ENCODE measurements at places on chromosomes 11 and 22.

DNA sequence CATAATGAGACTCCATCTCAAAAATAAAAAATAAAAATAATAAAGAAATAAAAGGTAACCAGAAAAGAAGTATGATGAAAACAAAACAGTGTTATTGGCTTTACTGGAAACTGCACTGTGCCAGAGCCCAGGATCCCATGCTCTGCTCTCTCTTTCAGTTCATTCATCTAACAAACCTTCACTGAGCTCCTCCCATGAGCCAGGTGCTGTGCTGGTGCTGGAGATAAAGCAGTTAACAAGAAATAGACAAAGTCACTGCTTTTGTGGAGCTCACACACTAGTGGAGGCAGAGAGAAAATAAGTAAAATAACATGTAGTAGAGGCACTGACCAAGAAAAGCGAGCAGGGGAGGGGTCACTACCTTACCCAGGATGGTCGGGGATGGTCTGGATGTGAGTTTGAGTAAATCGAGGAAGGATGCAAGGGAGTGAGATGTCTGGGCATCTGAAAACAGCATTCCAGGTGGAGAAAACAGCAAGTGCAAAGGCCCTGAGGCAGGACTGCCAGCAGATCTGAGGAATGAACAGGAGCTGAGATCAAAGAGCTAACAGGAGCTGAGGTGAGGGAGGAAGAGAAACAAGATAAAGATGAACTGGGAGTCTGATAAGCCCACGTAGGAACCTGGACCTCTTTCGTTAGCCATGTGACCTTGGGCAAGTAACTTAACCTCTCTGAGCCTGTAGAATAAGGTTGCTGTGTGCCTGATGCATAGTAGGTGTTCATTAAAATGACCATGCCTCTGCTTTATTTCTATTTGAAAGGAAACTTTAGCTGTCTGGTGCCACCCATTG, 31.3 kb upstream of the CD82 start:
- DNase-seq = no peak

- DNase-seq = peak; percentile 61
Measured at GRCh38 chr11:114075891-114076441, 16.5 kb downstream of the ZBTB16 start.

- no peak for DNase-seq
Measured at GRCh38 chr11:2673871-2674471, 25.8 kb downstream of the KCNQ1OT1 start.

- DNase-seq = no peak
Measured at GRCh38 chr11:126930091-126930841, 70.3 kb downstream of the KIRREL3 start.

DNA sequence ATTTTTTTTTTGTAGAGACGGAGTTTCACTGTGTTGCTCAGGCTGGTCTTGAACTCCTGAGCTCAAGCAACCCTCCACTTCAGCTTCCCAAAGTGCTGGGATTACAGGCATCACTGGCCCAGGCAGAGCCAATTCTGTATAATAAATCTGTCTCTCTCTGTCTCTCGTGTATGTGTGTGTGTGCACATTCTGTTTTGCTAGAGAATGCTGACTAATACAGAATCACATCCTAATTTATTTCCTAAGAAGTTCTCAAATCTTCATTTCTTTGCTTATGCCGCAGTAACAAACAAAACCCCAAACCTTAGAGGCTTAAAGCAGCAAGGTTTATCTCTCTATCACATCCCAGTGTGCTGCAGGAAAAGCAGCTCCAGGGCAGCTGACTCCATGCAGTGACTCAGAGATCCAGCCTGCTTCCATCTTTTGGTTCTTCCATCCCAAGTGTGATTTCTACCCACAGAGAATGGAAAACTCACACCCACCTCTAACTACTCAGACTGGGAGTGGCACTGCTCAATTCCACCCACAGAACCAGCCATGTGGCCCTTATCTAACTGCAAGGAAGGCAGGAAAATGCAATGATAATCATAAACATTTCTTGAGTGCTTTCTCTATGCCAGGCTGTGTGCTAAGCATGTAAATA, 35.1 kb upstream of the LRRC10B start:
- no peak for DNase-seq

DNA sequence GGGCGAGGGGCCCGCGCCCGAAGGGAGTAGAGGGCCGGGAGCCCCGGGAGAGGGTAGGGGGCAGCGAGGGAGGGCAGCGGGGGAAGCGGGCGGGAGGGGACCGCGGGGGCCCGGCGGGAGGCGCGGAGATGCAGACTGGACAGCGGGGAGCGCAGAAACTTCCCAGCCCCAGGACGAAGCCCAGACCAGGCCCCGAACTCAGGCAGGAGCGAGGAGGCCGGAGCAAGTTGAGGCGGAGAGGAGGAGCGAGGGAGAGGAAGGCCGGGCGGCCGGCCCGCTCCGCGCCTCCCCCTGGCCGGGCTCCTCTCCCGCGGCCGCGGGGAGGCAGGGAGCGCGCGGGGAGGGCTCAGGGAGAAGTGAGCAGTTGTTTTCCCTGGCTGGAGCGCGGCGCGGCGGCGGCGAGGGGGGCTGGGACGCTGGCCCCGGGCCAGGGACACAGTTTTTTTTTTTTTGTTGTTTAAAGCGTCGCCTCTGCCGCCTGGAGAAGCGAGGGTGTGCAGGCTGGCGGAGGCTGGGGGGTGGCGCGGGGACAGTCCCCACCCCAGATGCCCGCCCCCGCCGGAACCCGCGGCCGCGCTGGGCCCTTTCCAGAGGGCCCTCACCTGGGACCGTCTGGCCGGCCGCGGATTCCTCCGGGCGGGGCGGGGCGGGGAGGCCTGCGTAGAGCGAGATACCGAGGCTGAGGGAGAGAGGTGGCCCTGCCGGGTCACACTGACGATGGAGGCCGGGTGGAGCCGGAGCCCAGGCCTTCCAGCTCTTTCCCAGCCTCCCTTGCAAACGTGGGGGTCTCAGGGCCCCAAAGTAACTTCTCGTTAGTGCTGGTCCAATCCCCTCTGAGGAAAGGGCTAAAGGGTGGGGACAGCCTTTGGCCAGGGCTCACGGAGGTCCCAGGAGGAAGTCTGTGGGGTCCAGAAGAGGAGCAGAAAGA, at the start of gene LTBP3:
Gene LTBP3, minus strand, starts transcription at position 358 of the 928 bp plus-strand sequence. CDS start 400 bp downstream, outside the sequence.
- peak; percentile 59 for DNase-seq

GRCh38 chr11:97118614-97119200, 728.9 kb downstream of the JRKL start:
- DNase-seq = no peak

- DNase-seq = no peak
Measured at GRCh38 chr11:68191661-68192579, 21.2 kb downstream of the KMT5B start.

GRCh38 chr22:32958001-32958400, 100.2 kb downstream of the SYN3 start:
- no peak for DNase-seq

DNA sequence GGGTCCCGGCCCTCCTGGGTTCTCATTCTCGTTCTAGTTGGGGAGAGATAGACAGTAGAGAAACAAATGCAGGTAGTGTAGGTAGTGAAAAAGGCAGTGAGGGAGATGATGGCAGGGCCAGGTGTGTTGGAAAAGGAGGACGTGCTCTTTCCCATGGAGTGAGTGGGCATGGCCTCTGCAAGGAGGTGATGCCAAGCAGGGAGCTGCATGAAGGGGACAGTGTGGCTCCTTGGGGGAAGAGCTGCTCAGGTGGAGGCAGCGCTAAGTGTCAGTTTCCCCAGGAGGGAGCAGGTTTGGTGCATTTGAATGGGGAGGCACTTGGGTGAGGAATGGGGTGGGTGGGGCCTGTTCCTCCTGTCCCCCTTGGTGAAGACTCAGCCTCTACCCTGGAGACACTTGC, 22.2 kb downstream of the MCM5 start:
- DNase-seq = no peak

GRCh38 chr11:132455044-132455443, 1077.3 kb downstream of the OPCML start:
- no peak for DNase-seq

DNA sequence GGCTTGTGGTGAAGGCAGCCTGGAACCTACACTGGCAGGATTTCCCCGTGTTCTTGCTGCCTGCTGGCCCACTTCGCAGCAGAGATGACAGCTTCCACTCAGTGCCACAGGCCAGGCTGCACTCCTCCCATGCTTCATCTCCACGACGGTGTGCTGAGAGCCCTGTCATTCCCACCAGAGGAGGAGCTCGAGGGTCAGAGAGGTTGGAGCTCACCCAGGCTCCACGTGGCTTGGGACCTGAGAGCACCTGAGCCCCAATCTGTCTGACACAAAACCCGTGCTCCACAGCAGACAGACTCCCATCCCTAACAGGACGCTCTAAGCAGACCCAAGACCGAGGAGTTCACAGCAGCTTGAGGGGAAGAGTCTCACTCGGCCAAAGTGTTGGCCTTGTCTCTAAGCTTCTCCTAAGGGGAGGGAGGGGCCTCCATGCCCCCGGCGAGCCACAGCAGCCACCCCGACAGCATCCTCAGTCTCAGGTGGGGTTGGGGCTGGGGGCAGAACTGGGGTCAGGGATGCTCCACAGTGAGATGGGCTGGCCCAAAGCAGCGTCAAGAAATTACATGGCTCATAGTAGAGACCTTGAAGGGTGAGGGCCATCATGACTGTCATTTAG, 10.7 kb downstream of the LRFN4 start:
- DNase-seq = no peak

DNA sequence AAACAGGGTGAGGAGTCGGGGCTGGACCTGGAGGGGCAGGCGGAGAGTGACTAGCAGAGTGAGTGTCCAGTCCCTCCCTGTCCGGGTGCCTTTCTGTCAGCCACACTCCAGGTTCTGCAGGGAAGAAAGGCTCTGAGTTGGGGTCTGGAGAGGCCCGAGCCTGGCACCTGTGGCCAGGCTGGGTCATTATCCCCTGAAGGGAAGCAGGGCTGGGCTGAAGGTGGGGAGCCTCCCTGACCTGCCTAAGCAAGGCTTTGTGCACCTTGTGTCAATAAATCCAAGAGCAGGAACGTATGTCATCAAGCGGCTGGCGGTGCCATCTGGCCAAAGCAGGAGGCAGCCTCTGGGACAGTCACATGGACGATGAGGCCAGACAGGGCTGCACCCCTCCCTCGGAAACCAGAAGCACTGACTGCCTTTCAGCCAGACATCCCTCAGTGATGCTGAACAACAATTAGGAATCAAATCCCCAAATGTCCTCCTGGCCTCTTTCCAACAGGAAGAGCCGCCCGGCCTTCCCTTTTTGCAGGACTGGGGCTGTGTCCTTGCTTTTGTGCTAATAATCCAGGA, 73.9 kb upstream of the FGF3 start:
- no peak for DNase-seq

DNA sequence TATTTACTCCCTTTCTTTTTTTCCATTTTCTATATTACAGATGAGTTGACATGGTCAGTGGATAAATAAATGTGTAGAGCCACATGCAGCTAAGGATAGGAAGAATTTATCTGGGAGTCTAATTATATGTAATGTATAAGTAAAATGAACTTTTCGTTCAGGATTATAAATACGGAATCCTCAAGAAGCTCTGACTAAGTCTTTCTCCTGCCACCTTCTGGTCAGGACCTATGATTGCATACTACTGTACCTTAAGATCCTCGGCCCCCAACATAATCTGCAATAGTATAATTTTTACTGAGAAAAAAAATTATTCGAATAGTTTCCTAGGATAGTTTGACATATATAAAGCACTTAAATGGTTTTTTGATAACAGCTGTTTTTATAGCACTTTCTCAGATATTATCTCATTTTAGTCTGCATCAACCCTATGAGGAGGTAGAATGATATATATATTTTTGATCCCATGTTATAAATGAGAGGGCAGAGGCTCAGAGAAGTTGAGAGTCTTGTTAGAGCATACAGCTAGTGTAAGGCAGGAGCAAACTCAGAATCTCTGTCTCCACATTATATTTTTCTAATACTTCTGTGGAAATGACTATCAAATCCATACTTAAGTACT, 36.1 kb downstream of the CCDC90B start:
- no peak for DNase-seq

GRCh38 chr11:70503468-70504221, 105.3 kb downstream of the CTTN start:
- DNase-seq = no peak

- DNase-seq = no peak
Measured at GRCh38 chr11:13691286-13691899, 22.9 kb downstream of the FAR1 start.

DNA sequence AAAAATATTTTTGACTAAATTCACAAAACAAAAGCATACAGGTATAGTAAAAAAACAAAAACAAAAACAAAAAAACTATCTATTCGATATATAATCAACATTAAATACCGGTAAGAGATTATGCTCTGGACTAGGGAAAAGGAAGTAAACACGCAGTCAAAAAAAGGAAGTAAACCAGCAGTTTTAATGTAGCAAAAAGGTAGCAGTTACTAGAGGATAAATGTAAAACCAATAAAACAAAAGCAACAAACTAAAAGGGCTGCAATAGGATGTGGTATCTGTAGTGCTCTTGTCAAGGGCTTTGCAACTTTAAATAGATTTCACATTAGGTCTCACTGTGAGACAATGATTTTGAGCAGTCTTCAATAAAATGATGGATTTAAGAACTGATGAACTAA, 2.4 kb downstream of the TRIM22 start:
- DNase-seq = no peak

GRCh38 chr22:32824531-32825312, 23.2 kb downstream of the TIMP3 start:
- no peak for DNase-seq
